Esophagus muscularis mucosa (tissue), 4 donors: ENCODE measurements at places on chromosomes 1 and 21. TPM values are rescaled to one million over a fixed set of nuclear protein-coding genes. Genes with fewer than 3 reads are reported as not detected.
A peak's percentile ranks its signal among the peaks of the same experiment; 100 is the strongest.

DNA sequence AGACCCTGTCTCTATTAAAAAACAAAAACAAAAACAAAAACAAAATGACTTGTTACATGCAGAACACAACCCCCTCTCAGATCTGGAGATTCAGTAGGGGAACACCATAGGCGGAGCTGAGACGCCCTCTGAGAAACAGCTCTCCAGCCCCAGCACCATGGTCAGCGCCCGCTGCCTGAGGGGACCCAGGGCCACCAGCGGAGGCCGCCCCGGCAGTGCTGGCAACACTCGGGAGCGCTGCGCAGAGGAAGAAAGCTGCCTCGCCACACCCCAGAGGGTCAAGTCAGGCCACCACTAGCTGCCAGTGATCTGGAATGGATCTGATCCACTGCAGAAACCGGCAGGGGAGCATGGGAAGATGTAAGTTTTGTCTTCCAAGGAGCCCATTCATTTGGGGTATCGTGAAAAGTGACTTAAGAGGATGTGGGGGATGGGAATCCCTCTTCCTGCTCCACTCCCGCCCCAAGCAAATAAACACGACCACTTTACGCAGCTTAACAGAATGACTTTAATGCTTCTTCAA lies 3.1 kb downstream of the ACTA1 start:
- H3K27me3 ChIP-seq, result peaks cover 20% of the 10 kb centered on the region
- no peak overlapping the region for H3K27ac ChIP-seq
- DNase-seq, result no peak
- H3K4me1 ChIP-seq, result peaks cover 45% of the 10 kb centered on the region
- H3K4me3 ChIP-seq, result peak overlapping the region; percentile 46

- H3K4me3 ChIP-seq, result no peak overlapping the region
- no peaks in the 10 kb centered on the region for H3K27me3 ChIP-seq
Measured at GRCh38 chr1:1332774-1333480, 1.8 kb downstream of the TAS1R3 start.

- no peaks in the 10 kb centered on the region for H3K36me3 ChIP-seq
- H3K27me3 ChIP-seq, result peaks cover 5% of the 10 kb centered on the region
- no peaks in the 10 kb centered on the region for H3K4me1 ChIP-seq
- H3K4me3 ChIP-seq, result no peak overlapping the region
Measured at GRCh38 chr1:3922851-3923250, 22.8 kb upstream of the C1orf174 start.

Gene OR2M7
- not detected for total RNA-seq

DNA sequence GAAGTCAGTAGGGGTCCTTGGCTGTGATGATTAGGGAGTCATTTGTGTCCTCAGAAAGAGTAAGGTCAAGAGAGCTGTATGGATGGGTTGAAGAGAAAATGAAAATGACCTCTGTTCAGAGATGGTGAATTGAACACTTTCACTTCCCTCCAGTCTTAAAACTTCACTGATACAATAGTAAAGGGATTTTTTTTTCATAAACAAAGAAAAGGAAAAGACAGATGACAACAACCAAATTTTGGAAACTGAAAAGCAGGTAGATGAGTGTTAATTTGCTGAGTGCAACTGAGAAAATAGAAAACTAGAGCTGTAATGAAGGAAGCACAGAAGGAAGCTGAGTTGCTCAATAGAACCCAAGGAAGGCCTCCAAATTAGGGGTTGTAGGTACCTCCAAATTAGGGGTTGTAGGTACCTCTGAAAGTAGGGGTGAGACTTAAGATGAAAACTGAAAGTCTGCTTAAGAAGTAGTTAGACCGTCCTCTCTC lies 14.8 kb upstream of the S1PR1 start:
- H3K4me3 ChIP-seq, result no peak overlapping the region
- H3K4me1 ChIP-seq, result no peaks in the 10 kb centered on the region
- no peak overlapping the region for H3K27ac ChIP-seq
- H3K27me3 ChIP-seq, result no peaks in the 10 kb centered on the region

GRCh38 chr1:56029319-56030003 lies 549.9 kb downstream of the PLPP3 start:
- no peaks in the 10 kb centered on the region for H3K27me3 ChIP-seq
- no peak overlapping the region for H3K27ac ChIP-seq
- no peak for DNase-seq
- H3K36me3 ChIP-seq, result no peaks in the 10 kb centered on the region
- no peak overlapping the region for H3K4me3 ChIP-seq
